Activated CD8-positive, alpha-beta memory T cell treated with anti-CD3 and anti-CD28 coated beads, Interleukin-2, amount 50 U/mL, for 4 hours (primary cell): ENCODE measurements at places on chromosomes 1 and 21.
A peak's percentile ranks its signal among the peaks of the same experiment; 100 is the strongest.

- DNase-seq, result no peak
Measured at GRCh38 chr1:64687725-64688327, 57.0 kb upstream of the RAVER2 start.

DNA sequence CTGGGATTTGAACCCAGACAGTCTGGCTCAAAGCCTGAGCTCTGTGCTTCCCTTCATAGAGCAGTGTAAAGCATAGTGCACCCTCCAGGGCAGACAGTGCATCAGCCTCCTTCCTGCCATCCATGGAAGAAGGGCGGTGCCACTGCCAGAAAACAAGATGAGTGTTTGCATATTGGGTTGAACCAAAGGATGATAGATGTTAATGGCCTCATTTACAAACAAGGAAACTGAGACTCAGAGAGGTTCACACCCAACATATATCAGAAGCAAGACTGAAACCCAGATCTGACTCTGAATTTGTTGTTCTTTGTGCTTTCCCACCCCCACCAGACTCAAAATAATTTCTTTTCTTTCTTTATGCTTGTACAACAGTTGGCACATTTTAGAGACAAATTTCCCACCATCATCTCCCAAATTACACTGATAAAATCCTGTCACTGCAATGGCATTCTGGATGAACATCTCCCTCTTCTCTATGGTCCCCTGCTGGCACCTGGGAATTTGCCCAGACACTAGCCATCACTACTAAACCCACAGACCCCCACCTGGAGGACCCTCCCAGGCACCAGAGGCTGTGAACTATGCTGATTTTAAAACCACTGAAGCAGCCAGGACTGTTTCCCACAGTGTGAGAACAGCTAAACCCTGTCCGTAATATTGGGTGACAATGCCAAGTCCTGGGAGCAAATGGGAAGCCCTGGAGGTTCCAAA lies 45.4 kb upstream of the MPZL1 start:
- no peak for DNase-seq

DNA sequence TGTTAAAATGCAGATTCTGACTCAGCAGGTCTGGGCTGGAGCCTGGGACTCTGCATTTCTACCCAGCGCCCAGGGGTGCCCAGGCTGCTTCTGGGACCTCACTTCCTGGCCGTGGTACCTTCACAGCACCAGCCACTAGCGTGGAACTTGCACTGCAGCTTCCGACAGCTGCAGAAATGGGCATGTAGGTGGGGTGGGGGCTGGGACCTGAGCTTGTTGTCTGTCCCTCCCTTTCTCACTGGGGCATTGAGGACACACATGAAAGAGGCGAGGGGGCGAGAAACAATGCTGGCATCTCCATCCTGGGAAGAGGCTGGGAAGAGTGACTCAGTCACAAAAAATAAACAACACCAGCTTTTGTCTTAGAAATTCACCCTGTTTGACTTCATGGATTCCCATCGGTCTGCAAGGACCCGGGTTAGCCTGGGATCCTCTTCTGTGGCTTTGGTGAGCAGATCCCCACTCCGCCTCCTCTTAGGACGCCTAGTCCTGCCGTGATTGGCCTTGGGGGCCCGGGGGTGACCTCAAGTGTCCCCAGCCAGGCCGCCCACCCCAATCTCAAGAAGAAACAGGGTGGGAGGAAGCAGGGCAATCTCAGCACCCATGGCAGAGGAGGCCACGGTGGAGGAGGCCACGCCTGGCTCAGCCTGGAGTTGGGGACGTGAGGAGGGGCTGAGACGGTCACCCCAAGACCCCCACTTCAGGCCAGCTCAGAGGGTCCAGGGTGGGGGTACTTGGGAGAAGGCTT lies 29.9 kb upstream of the POFUT2 start:
- peak; percentile 11 for DNase-seq

- DNase-seq, result no peak
Measured at GRCh38 chr1:44014365-44015104, 16.7 kb downstream of the SLC6A9 start.

GRCh38 chr21:26374817-26375216 lies 198.3 kb downstream of the CYYR1 start:
- DNase-seq, result no peak

- DNase-seq, result no peak
Measured at GRCh38 chr1:2435746-2436355, 23.5 kb upstream of the PEX10 start.

GRCh38 chr1:40756523-40756922 lies 27.1 kb upstream of the KCNQ4 start:
- DNase-seq, result no peak

GRCh38 chr1:87951852-87952251 lies 623.2 kb downstream of the LMO4 start:
- DNase-seq, result no peak

DNA sequence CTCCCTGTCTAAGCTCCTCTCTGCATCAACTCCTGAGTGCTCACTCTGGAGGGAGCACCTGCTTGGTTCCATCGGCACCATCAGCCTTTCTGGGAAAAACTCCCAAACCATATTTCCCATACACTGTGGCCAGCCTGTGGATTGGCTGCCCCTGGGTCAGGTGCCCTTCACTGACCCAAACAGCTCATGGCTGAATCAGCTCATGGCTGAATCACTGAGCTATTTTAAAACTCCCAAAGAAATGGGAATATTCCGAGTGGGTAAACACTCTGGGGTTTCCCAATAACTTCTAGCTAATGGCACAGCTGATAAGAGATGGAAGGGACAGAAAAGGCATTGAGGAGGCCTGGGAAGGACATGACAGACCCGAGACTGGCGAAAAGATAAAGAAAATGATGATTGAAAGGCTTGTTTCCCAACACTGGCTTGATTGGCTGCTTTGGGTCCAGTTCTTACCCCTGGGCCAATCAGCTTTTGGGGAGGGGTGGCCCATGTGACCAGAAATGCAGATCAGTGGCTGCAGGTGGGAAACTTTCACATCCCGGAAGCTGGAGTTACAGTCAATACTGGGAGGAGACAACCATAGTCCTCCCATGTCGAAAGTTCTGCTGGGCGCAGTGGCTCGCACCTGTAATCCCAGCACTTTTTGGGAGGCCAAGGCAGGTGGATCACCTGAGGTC lies 37.3 kb upstream of the KAZN start:
- no peak for DNase-seq

- DNase-seq, result no peak
Measured at GRCh38 chr1:50620680-50621329, 197.6 kb upstream of the DMRTA2 start.
